Left cardiac atrium (tissue), 4 donors: ENCODE measurements at places on chromosomes 5 and 9.

DNA sequence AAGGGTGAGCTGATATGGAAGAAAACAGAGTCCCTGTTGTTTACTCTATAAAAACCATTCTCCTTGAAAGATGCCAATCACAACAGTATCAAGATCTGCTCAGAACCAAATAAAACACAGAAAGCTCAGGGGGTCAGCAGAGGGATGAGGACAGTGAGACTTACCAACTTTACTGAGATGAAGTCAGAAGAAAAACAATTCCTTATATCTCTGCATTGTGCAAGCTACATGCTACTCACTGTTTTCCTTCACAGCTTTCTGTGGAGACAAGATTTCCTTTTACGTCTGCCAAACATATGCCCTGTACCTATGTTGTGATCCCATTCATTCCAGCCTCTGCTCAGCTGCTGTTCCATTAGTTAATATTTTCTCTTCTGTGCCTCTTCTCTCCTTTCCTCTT is 185.6 kb downstream of the TSSK1B start:
- no peak for DNase-seq

GRCh38 chr5:6840136-6840793 is 127.0 kb downstream of the TENT4A start:
- no peak for DNase-seq

GRCh38 chr5:88836195-88836838 is 46.7 kb downstream of the MEF2C start:
- peak; percentile 36 for DNase-seq

- no peak for DNase-seq
Observed at GRCh38 chr9:38259519-38260218, 132.8 kb upstream of the ALDH1B1 start.

- peak; percentile 50 for DNase-seq
Observed at GRCh38 chr9:95506678-95507463, 9.9 kb downstream of the PTCH1 start.

- DNase-seq, result no peak
Observed at GRCh38 chr5:164597293-164597900, 1092.0 kb downstream of the MAT2B start.

DNA sequence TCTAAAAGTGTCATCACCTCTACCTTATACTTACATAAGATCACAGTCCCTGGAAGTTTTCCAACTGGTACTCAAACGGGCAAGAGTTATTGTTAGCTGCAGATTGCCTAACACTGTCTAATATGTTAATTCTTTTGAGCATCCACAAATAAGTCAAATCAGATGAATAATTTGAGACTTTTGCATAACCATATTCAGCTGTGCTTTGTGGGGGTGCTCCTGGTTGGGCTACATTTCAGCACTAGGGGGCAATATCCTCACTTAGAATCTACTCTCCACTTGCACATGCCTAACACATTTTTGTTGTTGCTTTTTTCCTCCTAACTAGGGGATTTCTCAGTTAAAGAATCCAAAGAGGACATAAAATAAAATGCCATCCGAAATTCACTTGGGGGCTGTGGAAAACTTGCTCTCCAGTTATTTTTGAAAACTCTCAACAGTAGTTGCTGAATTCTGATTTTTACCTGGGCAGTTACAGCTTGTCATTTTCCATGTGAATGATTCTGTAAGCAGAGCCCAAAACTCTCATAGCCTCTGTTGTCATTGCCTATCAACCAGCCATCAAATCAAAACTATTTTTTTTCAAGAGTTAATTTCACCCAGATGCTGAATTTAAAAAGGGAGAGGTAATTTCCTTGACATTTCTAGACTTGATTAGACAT is 71.5 kb downstream of the TRIM36 start:
- no peak for DNase-seq

- no peak for DNase-seq
Observed at GRCh38 chr9:97419309-97419867, 7.5 kb downstream of the TDRD7 start.

DNA sequence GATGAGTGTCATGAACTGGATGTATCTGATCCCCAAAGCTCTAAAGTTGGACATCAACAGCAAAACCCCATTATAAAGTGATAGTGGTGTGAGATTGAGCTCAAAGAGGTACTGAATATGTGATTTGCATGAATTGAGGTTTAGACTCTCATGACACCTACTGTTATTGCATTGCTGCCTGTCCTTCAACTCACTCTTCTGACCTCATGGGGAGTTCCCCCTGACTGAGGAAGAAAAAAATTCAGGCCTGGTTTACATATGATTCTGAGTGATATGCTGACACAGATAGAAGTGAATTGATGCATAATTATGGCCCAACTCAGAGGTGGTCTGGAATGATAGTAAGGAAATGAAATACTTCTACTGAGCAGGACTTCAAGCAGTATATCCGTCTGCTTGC is 76.2 kb upstream of the CHD1 start:
- DNase-seq, result no peak

- DNase-seq, result no peak
Observed at GRCh38 chr5:132998556-132998955, 27.8 kb downstream of the ZCCHC10 start.

DNA sequence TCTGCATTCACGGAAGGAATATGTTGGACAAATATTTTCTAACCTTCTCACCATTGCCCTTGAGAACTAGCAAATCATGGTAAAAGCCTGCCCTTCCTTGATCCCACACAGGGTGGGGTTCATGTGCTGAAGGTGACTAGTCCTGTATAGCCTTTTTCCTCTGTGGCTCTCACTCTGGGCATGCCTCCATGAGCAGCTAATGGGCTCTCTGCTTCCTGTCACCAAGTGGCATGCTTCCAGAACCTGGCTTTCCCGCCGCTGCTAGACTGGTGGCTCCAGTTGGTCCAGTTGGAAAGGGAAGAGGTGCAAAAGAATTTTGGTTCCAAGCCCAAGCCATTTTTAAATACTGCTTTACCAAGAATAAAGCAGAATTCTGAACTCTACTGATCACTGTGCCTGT is 35.5 kb downstream of the FBXO10 start:
- DNase-seq, result no peak

- DNase-seq, result no peak
Observed at GRCh38 chr9:93944011-93944410, 11.1 kb downstream of the BARX1 start.

DNA sequence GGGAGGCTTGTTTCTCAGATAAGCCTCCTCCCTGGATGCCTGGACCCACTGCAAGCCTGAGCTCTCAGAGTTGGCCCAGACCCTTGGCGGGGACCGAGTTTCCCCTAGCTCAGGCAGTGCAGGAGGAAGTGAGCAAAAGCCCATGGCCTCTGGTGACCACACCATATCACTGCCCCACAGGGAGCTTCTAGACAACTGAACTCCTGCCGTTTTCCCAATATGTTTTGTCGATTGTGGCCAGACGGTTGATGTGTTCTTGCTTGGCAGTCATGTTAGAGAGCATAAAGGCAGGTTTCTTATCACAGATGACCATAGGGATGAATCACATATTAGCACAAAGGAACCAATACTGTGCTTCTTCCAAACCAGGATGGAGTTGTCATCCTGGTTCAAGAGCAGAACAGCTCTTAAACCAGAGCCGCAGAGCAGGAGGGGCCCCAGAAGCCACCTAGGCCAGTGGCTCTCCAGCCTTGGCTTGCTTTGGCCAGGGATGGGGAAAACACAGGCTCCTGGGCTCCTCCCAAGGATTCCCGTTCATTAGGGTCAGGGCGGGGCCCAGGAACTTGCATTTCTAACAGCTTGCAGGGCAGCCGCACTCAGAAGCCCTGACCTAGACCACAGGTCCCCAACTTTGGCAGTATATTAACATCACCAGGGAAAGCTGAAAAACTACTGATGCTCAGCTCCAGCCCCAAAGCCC is 113.1 kb upstream of the TBC1D2 start:
- no peak for DNase-seq

- no peak for DNase-seq
Observed at GRCh38 chr9:126937444-126937843, 22.9 kb downstream of the RALGPS1 start.

GRCh38 chr5:151637676-151638075 is 46.5 kb upstream of the FAT2 start:
- DNase-seq, result no peak

GRCh38 chr9:122879443-122879842 is 25.7 kb downstream of the RC3H2 start:
- DNase-seq, result no peak

GRCh38 chr5:146240951-146241350 is 37.5 kb downstream of the RBM27 start:
- no peak for DNase-seq

DNA sequence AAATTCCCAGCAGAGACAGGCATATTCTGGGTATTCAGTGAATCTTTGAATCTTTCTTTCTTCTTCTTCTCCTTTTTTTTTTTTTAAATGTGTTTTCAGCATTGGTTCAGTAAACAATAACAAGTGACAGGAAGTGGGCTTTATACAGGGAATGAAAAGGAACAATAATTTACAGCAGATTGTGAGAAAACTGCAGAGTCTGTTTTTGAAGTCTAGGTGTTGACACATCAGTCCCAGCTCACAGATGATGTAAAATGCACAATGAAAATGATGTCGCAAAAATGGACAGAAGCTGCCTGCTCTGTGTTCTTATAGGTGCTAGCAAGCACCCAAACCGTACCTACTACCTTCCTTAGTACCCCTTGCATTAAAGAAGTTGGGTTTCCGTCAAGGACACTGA is 38.8 kb downstream of the TNC start:
- DNase-seq, result no peak

DNA sequence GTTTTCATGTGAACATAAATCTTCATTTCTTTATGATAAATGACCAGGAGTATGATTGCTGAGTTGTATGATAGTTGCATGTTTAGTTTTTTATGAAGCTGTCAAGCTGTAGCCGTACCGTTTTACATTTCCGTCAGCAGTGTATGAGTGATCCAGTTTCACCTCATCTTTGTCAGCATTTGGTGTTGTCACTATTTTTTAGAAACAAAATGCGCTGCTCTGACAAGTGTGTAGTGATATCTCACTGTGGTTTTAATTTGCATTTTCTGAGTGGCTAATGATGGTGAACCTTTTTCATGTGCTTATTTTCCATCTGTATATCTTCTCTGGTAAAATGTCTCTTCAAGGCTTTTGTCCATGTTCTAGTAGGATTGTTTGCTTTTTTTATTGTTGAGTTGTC is 6.7 kb upstream of the SPATA31D1 start:
- no peak for DNase-seq
